Stromal cell of bone marrow (primary cell): ENCODE measurements at places on chromosomes 5 and 9.

DNA sequence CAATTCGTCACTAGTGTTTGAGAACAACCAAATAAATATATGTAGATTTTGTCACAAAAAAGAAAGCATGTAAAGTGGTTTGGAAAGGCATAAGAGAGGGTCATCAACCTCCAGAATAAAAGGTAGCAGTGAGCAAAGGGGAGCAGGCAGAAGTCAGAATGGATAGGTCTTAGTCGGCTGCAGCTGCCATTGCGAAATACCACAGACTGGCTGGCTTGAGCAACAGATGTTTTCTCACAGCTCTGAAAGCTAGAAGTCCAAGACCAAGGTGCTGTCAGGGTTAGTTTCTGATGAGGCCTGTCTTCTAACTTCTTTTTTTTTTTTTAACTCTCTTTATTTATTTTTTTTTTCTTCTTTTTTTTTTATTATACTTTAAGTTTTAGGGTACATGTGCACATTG, 208.1 kb upstream of the PIK3R1 start:
- DNase-seq: peak; percentile 68

DNA sequence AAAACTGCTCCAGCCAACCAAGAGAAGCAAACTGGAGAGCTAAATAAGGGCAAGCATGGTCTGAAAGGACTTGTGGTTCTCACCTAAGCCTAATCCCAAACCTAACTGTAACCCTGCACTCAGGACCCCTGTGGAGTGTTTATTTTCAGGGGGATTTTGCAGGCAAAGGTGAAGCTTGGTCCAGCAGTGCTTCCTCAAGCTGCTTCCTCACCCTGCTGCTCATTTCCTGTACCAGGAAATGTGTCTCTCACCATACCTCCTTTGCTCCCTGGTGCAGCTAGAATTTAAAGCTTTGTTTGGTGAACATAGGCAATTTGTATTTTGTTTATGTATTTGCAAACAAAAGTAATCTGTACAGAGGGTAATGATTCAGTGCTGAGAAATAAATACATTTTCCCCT, 50.2 kb downstream of the CARTPT start:
- DNase-seq: no peak

DNA sequence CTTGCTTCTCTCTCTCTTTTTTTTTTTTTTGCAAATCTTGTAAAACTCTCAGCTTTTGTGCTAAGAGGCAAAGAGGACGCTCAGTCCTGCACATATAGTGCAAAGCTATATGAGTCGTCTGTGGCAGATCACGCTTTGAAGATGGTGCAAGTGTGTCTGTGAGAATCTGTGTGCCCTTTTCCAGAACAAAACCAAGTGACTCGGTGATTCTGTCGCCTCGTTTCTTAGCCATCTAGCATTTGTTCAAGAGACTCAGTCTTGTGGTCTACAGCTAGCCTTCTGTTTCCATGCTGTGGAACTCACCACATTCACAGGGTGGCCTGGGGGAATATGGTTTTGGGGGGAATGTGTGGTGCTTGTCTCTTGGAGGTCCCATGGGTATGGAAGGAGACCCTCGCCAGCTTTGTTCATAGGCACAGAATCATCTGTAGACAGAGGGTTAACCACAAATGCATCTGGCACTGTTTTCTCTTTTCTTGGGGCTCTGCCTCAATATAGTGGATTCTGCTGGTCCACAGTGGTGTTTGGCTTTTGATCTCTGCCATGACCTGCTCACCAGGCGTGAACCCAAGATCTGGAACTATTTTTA, 82.1 kb downstream of the C9orf152 start:
- no peak for DNase-seq

DNA sequence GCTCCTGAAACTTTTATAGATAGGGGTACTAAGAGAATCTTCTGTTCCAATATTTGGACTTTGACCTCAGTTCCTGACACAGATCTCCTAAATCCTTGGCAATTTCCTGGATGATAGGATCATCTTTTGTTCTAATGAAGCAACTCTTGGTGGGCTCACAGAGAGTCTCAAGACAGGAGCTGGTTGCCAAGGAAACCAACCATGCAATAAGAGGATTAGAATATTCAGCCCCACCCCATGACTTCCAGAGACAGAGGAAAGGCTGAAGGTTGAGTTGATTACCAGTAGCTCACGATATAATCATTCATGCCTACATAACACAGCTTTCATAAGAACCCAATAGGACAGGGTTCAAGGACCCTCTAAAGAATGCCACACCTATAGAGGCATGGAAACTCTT, 2050.2 kb upstream of the CDH6 start:
- DNase-seq: no peak

GRCh38 chr9:121861501-121862180, 210.2 kb downstream of the DAB2IP start:
- no peak for DNase-seq

- DNase-seq: no peak
These were observed at the start of gene FYB1 for GRCh38 chr5:39219437-39219836. Gene FYB1 (minus strand): TSS chr5:39219563. CDS start chr5:39202960, 16,603 bp downstream.

DNA sequence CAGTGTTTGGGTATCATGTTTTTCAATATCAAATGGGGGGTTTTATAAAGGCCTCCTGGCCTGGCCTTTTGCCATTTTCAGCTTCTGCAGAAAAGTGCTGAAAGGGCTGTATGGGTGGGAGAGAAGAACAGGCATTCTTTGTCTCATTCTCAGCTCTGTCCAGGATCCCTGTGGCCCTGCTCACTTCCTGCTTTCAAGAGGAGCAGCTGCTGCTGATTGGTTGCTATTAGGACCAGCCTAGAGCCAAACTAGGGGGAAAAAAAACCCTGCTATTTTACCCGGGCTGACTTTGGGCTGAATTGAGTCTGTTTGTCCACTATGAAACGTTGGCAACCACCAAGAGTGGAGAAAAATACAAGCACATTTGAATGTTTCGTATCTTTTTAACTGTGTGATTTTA, 117.1 kb downstream of the CMYA5 start:
- DNase-seq: no peak

- no peak for DNase-seq
These were observed 1211.0 kb upstream of the CDH6 start for GRCh38 chr5:29982457-29982856.

DNA sequence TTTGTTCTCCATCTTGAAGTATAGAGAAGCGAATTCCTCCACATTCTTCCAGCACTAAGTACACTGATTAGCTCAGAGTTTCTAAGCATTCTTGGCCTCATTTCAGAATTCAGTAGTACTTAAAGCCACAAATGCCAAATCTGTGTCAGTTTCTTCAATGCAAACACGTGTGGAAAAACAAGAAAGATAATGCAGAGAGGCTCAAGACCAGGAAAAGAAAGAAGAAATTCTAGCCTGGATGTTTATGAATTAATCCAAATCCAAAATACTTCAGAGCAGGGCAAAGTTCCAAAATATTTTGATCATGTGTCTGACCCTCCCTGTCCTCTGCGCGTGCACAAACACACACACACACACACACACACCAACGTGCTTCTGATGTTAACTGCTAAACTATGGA, 457.6 kb downstream of the SLCO4C1 start:
- DNase-seq: no peak

- no peak for DNase-seq
These were observed 37.0 kb downstream of the TNFSF8 start for GRCh38 chr9:114893221-114894010.

- no peak for DNase-seq
These were observed 1.0 kb downstream of the AQP3 start for GRCh38 chr9:33446240-33446945.

DNA sequence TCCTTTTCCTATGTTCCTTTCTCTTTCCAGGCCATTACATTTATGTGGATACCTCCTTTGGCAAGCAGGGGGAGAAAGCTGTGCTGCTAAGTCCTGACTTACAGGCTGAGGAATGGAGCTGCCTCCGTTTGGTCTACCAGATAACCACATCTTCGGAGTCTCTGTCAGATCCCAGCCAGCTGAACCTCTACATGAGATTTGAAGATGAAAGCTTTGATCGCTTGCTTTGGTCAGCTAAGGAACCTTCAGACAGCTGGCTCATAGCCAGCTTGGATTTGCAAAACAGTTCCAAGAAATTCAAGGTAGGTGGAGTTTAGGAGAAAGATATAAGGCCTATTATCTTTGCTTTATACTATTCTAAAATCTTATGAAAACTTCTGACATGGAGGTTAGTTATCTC, 64.5 kb downstream of the MAMDC2 start:
- no peak for DNase-seq

- no peak for DNase-seq
These were observed 40.6 kb downstream of the USP20 start for GRCh38 chr9:129875687-129876395.

GRCh38 chr5:56383761-56384160, 150.6 kb upstream of the ANKRD55 start:
- DNase-seq: no peak

DNA sequence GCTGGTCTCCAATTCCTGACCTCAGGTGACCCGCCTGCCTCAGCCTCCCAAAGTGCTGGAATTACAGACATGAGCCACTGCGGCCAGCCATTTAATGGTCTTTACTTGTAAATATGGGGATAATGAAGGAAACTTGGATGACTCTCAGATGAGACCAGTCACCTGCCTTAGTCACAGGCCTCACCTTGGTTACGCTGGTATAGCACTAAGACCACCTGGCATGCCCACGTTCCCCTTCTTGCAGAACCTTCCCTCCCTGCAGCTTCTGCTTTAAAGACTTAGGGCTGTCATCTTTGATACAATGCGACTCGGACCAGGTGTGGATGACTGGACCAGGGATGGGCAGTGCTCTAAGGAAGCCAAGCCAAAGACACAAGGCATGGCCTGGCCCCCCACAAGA, 629.9 kb downstream of the CCDC171 start:
- no peak for DNase-seq

- no peak for DNase-seq
These were observed 3.2 kb upstream of the SET start for GRCh38 chr9:128685636-128686489.

GRCh38 chr9:68896486-68896885, 117.4 kb downstream of the PRKACG start:
- DNase-seq: no peak

- no peak for DNase-seq
These were observed 358.1 kb downstream of the GLIS3 start for GRCh38 chr9:3941758-3942157.

DNA sequence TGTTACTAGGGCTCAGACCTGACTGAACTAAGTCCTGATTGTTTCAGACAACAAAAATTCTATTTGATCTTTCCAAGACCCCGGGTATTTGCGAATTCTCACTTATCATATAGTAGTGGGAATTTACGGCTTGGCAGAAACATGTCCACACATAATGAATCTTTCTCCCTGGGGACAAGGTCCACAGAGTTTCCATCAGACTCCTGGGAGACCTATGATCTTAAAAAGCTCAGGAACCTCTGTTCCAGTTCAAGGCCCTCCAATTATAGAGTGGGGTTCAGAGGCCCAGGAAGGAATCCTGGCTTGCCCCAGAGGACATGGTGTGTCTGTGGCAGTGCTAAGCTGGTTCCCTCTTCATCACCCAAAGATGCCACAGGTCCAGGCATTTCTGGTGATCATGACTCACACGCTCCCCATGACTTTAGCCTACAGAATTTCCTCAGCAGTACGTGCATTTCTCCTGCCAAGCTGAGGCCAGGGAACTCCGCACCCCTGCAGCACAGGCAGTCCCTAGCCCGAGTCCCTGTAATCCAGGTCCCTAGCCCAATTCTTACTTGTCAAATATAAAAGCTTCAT, 12.6 kb downstream of the RAPGEF1 start:
- no peak for DNase-seq

DNA sequence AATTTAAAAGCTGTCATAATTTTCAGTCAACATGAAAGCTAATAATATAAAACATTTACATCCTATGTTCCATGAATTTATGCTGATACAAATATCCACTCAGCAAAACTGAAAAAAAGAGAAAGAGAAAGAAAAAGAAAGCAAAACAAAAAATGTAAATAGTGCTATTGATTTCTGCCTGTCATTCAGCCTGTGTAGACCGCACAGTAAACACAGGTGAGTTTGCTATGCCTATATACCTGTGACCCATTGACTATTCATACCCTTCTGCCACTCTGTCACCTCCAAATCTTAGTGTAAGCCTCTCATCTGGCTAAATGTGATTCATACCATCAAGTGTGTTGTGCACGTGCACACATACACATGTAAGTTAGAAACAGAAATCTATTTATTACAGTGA, 359.0 kb upstream of the RORB start:
- DNase-seq: no peak

GRCh38 chr5:61675015-61675692, 343.1 kb downstream of the ZSWIM6 start:
- DNase-seq: no peak

GRCh38 chr5:174301848-174302625, 256.5 kb downstream of the NSG2 start:
- no peak for DNase-seq

DNA sequence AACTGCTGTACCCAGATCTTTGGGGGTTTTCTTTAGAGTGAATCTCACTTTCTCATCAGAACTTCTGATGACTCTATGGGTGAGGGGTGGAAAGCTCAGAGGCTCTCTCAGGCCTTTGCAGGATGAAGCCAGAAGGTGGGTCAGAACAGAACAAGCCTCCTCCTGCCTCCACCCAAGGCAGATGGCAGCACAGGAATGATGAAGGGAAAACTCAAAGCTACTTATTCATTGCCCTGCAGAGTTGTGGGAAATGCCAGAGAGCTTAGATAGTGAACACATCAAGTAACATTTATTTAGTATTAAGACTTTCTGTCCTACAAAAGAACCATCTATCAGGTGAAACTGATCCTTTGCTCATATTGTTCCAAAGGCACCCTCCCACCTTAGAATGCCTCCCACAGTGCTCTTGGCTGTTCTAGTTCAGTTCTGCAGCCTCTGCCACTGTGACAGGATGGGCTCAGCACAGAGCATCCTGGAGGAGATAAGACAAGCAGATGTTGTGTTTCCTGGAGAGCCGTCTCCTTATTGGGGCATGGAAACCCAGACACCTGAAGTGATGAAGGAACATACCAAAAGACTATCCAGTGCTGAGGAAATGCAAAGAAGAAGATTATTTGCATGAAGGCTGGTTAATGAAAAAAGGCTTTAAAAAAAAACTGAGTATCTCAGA, 146.6 kb downstream of the ADAMTS12 start:
- no peak for DNase-seq

DNA sequence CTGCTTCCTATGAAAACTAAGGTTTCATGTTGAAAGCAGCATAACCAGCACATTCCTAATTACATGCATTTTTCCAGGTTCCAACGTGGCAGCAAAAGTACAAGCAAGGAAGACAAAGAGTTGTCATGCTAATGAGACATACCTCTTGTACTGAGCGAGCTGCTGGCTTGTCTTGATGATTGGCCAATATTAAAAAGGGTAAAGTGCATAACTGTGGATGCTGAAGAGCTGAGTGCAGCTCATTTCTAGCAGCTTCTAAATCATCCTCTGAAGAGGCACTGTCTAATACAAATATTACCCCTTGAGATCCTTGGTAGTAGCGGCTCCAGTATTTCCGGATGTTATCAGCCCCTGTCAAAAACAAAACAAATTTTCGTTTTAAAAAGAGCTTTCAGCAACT, 197.3 kb downstream of the ARL15 start:
- DNase-seq: no peak

DNA sequence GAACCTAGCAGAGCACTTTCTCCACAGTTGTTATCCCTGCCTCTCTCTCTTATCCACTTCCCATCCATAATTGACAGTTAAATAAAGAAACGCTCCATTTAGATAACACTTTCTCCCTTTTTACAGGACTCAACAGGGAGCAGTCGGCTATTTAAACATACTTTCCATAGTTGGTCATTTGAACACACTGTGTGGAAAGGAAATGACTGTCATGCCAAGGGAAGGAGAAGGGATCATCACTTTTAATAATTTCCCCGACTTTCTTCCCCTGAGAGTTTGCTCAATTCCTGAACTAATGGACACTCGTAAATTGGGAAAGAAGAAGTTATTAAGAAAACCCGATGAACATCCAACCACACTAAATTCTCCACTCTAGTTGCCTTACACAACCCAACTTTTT, 400.8 kb upstream of the PTGER4 start:
- DNase-seq: no peak
